Activated CD4-positive, alpha-beta memory T cell treated with anti-CD3 and anti-CD28 coated beads, Interleukin-2, amount 10 ng/mL, durations not matched to agents 7 days and 5 days (primary cell): ENCODE measurements at places on chromosomes 12 and 14. TPM values are rescaled to one million over a fixed set of nuclear protein-coding genes. Genes with fewer than 3 reads are reported as not detected.

The ZDHHC22 gene
- not detected for total RNA-seq

The KSR2 gene
- total RNA-seq: not detected

GRCh38 chr12:113537751-113538087 is 66.0 kb upstream of the LHX5 start:
- no peaks in the 10 kb centered on the region for H3K27me3 ChIP-seq
- DNase-seq: no peak
- no peak overlapping the region for H3K4me3 ChIP-seq
- H3K36me3 ChIP-seq: no peaks in the 10 kb centered on the region
- H3K27ac ChIP-seq: no peak overlapping the region

- H3K4me3 ChIP-seq: no peak overlapping the region
- H3K4me1 ChIP-seq: peaks cover 24% of the 10 kb centered on the region
- H3K27me3 ChIP-seq: no peaks in the 10 kb centered on the region
- H3K27ac ChIP-seq: peak overlapping the region; percentile 3
- no peak for DNase-seq
These were observed 172.8 kb downstream of the DPF3 start for GRCh38 chr14:72721083-72721482.

GRCh38 chr12:50934371-50934851 is 17.9 kb upstream of the HIGD1C start:
- H3K4me1 ChIP-seq: no peaks in the 10 kb centered on the region
- peaks cover 6% of the 10 kb centered on the region for H3K36me3 ChIP-seq
- no peaks in the 10 kb centered on the region for H3K27me3 ChIP-seq
- DNase-seq: no peak

GRCh38 chr14:23929822-23930294 is 23.7 kb upstream of the DHRS4 start:
- DNase-seq: peak; percentile 81
- H3K27ac ChIP-seq: no peak overlapping the region
- H3K36me3 ChIP-seq: no peaks in the 10 kb centered on the region
- H3K27me3 ChIP-seq: peaks cover 7% of the 10 kb centered on the region
- no peak overlapping the region for H3K4me3 ChIP-seq

- no peak for DNase-seq
- no peaks in the 10 kb centered on the region for H3K27me3 ChIP-seq
- H3K4me1 ChIP-seq: no peaks in the 10 kb centered on the region
- H3K36me3 ChIP-seq: no peaks in the 10 kb centered on the region
These were observed 177.1 kb downstream of the BCL11B start for GRCh38 chr14:99094901-99095300.

GRCh38 chr14:24247422-24247821 is 5.0 kb upstream of the TINF2 start:
- H3K36me3 ChIP-seq: peaks cover 13% of the 10 kb centered on the region
- no peak for DNase-seq
- peaks cover 61% of the 10 kb centered on the region for H3K4me1 ChIP-seq
- peak overlapping the region; percentile 87 for H3K27ac ChIP-seq
